ENCODE measurements at places on chromosomes 7 and 10. TPM values are rescaled to one million over a fixed set of nuclear protein-coding genes. Genes with fewer than 3 reads are reported as not detected.

PYROXD2 gene
- total RNA-seq = 12.8 TPM

DNA sequence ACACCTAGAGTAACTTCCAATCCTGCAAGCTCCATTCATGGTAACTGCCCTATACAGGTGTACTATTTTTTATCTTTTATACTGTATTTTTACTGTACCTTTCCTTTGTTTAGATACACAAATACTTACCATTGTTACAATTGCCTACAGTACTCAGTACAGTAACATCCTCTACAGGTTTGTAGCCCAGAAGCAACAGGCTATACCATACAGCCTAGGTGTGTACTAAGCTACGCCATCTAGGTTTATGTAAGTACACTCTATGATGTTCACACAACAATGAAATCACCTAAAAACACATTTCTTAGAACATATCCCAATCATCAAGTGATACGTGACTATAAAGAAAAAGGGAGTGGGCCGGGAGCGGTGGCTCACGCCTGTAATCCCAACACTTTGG is 53.1 kb upstream of the SLIT1 start:
- no peak for DNase-seq

GATA3 gene
- total RNA-seq = not detected

CALHM3 gene
- not detected for total RNA-seq

- peak; percentile 75 for DNase-seq
Observed at GRCh38 chr7:2812114-2812487, 32.0 kb downstream of the GNA12 start.

POLR2J2 gene
- 1.5 TPM for total RNA-seq

CLDN4 gene
- 0.26 TPM for total RNA-seq

DNA sequence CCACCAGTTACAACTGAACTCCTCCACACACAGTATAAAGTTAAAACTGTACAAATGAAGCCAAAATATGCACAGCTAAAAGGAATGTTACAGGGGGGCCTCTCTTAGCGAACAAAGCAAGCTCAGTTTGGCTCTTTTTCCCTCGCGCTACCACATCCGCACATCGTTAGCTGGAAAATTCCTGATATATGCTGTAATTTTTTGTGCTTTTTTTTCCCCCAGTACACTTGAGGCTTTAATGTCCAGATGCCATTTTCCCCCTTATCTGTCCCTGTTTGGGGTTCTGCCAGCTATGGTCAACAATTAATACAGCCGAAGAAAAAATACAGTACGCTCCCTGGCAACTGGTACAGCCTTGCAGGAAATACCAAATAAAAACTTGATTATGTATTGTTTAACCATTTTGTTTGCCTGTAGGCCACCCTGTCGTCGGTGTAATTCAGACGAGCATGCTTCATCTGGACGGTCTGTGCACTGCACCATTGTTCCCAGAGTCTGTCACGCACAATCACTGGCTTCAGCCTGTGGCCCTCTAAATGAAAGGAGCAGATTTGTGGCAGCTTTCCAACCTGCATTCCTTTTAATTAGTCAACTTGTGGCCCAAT is 108.1 kb upstream of the FAM133B start:
- DNase-seq = peak; percentile 98

GRCh38 chr7:47521816-47522561 is 59.9 kb downstream of the TNS3 start:
- DNase-seq = no peak

- DNase-seq = peak; percentile 52
Observed at GRCh38 chr7:36986948-36987724, 262.8 kb upstream of the AOAH start.

GRCh38 chr10:89625041-89625765 is 19.8 kb downstream of the PANK1 start:
- no peak for DNase-seq

DNA sequence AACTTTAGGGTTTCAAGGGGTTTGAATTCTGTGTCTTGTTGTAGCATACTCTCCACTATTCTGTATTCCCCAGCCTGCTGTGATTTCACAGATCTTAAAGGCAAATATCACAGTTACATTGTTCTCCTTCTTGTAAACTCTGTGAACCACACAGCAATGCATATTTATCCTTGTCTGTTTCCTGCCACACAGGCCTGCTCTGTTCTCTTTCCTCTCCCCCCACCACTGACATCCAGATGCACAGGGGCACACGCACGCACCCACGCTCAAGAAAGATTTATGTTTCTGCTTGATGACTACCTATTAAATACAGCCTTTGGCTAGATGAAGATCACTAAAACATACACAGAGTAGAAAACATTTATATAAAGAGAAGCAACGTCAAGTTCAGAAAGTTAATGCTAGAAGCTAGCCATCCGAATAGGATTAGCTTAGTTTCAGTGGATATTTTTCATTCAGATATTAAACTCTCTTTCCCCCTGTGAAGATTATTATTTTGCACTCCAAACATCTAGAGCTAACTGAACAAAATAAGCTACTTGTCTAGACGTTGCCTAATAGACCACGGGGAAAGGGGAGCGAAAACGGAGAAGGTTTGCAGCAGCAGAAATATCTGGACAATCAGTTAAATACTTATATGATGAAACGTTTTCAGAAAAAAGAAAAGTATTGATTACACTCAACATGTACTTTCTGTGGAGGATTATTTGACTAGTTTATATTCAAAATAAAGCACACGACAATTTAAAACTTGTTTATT is 193.1 kb upstream of the SEMA3C start:
- DNase-seq = peak; percentile 89

GRCh38 chr10:22259280-22259679 is 41.5 kb upstream of the EBLN1 start:
- DNase-seq = peak; percentile 20

GRCh38 chr10:33880291-33880690 is 545.8 kb upstream of the NRP1 start:
- no peak for DNase-seq

GRCh38 chr10:88194041-88194887 is 330.8 kb downstream of the PTEN start:
- DNase-seq = no peak

- DNase-seq = no peak
Observed at GRCh38 chr7:67100956-67101361, 104.3 kb downstream of the TYW1 start.

- no peak for DNase-seq
Observed at GRCh38 chr10:97456034-97456685, 10.2 kb downstream of the ZDHHC16 start.

- DNase-seq = no peak
Observed at GRCh38 chr7:150947761-150948651, 30.1 kb downstream of the KCNH2 start.

GRCh38 chr10:44279426-44280126 is 105.3 kb downstream of the CXCL12 start:
- DNase-seq = peak; percentile 72

DNA sequence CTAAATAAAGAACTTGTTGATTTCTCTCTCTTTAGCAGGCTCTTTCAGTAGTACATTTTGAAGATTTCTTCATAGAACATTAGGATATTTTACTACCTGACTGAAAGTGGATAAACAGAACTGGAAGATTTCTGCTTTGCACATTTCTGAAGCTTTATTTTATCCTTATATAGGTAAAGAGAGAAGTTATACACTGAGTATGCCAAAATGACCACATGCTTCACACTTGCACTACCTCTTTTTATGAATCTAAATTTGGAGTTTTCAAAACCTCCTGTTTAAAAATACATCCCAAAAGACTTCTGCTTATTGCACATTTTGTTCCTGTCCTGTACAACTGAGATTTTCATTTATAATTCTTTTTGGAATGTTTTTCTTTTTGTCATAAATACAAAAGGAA is 197.4 kb upstream of the PRPS1L1 start:
- no peak for DNase-seq

- DNase-seq = no peak
Observed at GRCh38 chr7:137844677-137845425, 1.9 kb downstream of the DGKI start.

DNA sequence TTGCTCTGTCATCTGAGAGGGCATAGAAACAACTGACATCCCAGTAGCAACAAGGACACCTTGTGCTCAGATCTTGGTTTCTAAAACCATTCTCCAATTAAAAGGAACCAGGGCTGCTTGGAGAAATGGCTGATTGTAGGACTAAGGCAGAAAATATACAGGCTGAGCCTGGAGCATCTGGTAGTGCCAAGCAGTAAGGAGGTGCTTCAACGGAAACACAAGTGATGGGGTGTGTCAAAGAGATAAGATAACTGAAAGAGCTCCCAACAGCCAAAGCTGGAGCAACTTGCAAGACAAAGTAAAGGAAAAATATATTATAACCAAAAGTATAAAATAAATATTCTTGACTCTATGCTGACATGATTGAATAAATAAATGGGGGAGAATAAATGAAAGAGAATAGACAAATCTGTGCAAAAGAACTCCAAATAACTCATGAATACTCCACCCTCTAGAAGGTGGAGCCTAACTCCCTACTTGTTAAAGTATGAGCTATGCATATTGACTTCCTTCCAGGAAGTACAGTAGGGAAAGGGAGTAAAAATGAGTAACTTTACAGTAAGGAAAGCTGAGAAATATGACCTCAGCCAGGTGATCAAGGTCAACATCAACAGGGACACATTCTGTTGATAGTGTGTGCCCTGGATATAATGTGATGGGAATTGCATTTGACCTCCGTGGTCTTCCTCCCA is 162.4 kb downstream of the NOC3L start:
- no peak for DNase-seq

ZRANB1 gene
- total RNA-seq = 32.9 TPM

GRCh38 chr7:4733936-4734528 is 41.4 kb upstream of the AP5Z1 start:
- DNase-seq = no peak

DNA sequence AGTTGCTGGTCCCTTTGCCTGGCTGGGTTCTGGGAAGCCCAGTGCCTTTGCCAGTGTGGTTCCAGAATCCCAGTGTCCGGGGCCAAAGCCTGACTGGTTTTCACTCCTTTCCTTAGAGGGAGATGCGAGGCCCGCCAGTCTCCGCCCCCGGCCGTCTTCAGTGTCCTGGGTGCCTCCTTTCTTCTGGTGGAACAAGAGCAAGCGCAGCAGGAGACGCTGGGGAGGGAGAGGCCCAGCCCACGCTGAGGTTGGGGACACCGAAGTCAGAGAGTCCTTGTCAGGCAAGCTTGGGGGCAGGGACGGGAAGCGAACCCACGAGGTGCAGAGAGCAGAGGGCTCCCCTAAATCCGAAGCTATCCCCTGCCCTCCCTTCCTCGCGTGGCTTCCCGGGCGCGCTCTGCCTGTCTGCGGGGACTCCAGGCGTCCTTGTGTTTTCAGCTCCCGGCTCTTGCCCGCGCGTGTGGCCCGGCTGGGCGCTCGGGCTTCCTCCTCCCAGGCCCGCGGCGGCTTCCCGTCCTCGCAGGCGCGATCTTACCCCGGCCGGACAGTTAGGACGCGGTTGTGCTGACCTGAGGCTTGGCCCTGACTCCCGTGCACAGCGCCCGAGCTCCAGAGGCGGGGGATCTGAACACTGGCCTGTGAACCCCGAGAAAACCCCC is 60.6 kb upstream of the UBE3C start:
- no peak for DNase-seq

- DNase-seq = no peak
Observed at GRCh38 chr7:83921271-83921940, 272.5 kb upstream of the SEMA3E start.

DNA sequence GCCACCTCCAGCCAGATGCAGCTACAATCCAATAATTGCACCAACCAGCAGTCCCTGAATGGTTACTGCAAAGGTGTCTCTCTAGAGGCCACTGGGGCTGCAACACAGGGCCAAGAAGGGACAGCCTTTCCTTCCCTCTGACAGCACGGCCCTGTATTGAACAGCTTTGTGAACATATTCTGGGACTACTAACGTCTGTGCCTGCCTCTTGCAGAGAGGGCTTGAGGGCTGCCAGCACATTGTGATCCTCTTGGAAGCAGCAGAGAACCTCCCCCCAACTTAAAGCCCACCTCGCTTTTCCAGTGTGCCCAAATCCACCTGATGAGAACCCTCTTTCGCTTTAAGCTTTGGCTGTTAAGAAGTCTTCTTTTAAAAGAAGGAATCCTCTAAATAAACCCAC is 415.9 kb downstream of the RPS24 start:
- DNase-seq = no peak

HOXA5 gene
- 22.1 TPM for total RNA-seq

GRCh38 chr7:112497481-112497880 is 16.7 kb downstream of the LSMEM1 start:
- no peak for DNase-seq

SCART1 gene
- total RNA-seq = 1.3 TPM

JCAD gene
- total RNA-seq = 27.1 TPM

GRCh38 chr10:7184660-7185366 is 226.0 kb downstream of the SFMBT2 start:
- no peak for DNase-seq

DIP2C gene
- 12.6 TPM for total RNA-seq

- DNase-seq = no peak
Observed at GRCh38 chr7:73521636-73522104, 423 bp downstream of the BAZ1B start.

DNA sequence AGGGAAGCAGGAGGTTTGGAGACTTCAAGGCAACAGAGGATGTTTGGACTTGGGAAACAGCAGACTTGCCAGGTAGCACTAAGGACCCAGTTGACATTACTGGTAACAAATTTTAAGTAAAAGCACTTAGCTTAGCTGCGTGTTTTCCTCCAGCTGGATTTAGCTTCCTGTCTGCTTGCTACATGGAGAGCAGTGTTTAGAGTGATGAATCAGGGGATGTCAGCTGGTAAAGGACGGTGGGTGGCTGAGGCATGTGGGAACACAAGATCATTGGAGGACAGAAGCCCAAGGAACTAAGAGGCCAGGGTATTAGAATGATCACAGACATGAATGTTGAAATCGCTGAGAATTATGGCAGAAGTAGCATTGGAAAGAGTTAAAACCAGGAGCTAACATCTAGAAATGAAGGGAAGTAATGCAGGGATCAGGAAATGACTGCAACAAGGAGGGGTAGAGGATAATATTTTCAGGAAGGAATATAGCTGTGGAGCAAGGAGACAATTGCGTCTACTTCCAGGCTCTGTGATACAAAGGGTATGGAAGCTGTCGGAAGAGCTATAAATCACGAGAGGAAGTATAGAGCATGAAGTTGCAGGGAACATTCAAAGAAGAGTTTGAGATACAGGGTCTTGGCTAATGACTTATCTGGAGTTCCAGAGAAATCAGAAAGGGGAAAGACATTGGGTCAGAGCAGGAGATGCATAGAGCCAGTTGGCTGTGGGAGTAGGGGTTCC is 34.4 kb downstream of the CALD1 start:
- DNase-seq = peak; percentile 71

- DNase-seq = no peak
Observed at GRCh38 chr7:26376175-26376917, 84.7 kb downstream of the SNX10 start.

TMEM130 gene
- total RNA-seq = 0.26 TPM
